PC-9 (cell line): ENCODE measurements at places on chromosomes 12 and 14. TPM values are rescaled to one million over a fixed set of nuclear protein-coding genes. Genes with fewer than 3 reads are reported as not detected.

GRCh38 chr14:104212206-104213095 is 74.1 kb downstream of the KIF26A start:
- no peak for DNase-seq
- H3K4me1 ChIP-seq: no peaks in the 10 kb centered on the region
- no peaks in the 10 kb centered on the region for H3K36me3 ChIP-seq
- H3K27ac ChIP-seq: no peak overlapping the region
- H3K27me3 ChIP-seq: peaks cover 83% of the 10 kb centered on the region
- no peak overlapping the region for H3K4me3 ChIP-seq

ERBB3 gene
- 127 and 145 TPM in 2 replicates for total RNA-seq

SPSB2 gene
- total RNA-seq: 28.9 and 30.1 TPM in 2 replicates

- no peak overlapping the region for H3K4me3 ChIP-seq
- no peak for DNase-seq
- H3K27ac ChIP-seq: no peak overlapping the region
- no peaks in the 10 kb centered on the region; the same call in 1 of the 2 replicates for H3K36me3 ChIP-seq
- no peaks in the 10 kb centered on the region for H3K27me3 ChIP-seq
These were observed 56.2 kb downstream of the TPCN1 start for GRCh38 chr12:113277511-113277910.

- H3K27ac ChIP-seq: no peak overlapping the region
- peaks cover 9% of the 10 kb centered on the region; the same call in 1 of the 2 replicates for H3K4me1 ChIP-seq
- H3K27me3 ChIP-seq: no peaks in the 10 kb centered on the region
- no peaks in the 10 kb centered on the region for H3K36me3 ChIP-seq
These were observed 556 bp downstream of the TROAP start for GRCh38 chr12:49323524-49324097.

DNA sequence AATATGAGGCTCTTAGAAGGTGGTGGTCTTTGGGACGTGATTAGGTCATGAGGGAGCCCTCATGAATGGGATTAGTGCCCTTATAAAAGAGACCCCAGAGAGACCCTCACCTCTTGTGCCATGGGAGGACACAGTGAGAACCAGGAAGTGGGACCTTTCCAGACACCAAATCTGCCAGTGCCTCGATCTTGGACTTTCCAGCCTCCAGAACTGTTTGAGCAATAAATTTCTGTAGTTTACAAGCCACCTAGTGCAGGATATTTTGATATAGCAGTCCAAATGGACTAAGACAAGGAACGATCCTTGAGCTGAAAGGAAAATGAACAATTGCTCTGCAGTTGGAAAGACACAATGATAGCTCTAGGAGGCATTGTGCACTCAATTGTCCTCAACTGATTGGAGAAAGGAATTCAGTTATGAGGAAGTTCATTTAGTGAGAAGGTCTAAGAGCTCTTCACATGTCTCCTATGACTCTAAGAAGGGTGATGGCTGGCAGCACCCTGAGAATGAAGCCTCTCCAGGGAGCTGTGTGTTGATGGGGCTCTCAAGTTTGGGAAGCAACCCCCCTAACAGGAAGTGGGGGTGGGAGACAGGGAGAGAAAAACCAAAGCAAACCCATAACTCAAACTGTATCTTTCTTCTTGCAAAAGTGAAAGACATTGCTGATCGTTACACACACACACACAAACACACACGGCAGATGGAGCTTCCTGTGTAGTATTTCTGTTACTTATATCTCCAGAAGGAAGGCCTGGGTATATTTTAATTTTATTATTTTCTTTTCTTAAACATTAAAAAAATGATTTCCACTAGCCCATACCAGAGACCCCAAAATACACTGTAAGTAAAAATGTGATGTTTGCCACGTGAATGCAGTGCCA is 21.0 kb downstream of the CHST11 start:
- H3K4me3 ChIP-seq: no peak overlapping the region
- no peak for DNase-seq
- H3K27me3 ChIP-seq: no peaks in the 10 kb centered on the region
- peaks cover 23% of the 10 kb centered on the region for H3K36me3 ChIP-seq
- no peak overlapping the region for H3K27ac ChIP-seq

DNA sequence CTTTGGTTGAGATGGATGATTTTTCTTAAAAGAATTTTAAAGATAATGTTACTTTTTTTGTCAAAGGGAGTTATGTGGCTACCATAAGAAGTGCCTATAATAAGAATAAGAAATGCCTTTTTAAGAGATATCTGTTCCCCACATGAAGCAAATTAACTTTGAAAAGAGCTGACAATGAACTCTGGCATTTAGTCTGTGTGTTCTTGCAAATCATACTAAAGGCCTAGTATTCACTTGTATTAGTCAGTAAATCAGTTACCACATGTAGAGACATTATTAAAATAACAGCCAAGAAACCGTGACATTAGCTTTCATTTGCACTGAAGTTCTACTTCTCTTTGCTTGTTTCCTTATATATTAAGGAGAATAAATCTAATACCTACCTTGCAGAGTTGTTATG is 296.3 kb downstream of the CCDC91 start:
- no peaks in the 10 kb centered on the region for H3K27me3 ChIP-seq
- no peaks in the 10 kb centered on the region for H3K4me1 ChIP-seq
- H3K4me3 ChIP-seq: no peak overlapping the region
- no peak overlapping the region for H3K27ac ChIP-seq

DNA sequence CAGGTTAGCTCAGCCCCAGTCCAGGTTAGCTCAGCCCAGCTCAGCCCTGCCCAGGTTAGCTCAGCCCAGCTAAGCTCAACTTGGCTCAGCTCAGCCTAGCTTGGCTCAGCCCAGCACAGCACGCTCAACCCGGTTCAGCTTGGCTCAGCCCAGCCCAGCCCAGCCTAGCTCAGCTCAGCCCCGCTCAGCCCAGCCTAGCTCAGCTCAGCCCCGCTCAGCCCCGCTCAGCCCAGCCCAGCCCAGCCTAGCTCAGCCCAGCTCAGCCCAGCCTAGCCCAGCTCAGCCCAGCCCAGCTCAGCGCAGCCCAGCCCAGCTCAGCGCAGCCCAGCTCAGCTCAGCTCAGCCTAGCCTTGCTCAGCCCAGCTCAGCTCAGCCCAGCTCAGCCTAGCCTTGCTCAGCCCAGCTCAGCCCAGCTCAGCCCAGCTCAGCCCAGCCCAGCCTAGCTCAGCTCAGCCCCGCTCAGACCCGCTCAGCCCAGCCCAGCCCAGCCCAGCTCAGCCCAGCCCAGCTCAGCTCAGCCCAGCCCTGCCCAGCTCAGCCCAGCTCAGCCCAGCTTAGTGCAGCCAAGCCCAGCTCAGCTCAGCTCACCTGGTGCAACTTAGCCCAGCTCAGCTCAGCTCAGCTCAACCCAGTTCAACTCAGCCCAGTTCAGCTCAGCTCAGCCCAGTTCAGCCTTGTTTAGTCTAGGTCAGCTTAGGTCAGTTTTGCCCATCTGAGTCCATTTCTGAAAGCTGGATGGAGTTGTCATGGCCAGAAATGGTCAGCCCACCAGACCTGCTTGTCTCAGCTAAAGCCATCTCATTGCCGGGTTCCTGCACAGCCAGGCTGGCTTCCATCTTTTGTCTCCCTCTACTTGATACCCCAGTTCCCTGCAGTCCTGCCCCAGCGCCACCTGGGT is 333.6 kb downstream of the TMEM121 start:
- no peak for DNase-seq
- H3K27ac ChIP-seq: no peak overlapping the region
- peaks cover 74% of the 10 kb centered on the region for H3K27me3 ChIP-seq
- H3K36me3 ChIP-seq: no peaks in the 10 kb centered on the region
- H3K4me1 ChIP-seq: no peaks in the 10 kb centered on the region

ULK1 gene
- total RNA-seq: 50.8 and 70.5 TPM in 2 replicates

PRKD1 gene
- total RNA-seq: 0.78 and 0.98 TPM in 2 replicates

- no peak overlapping the region for H3K27ac ChIP-seq
These were observed 28.1 kb downstream of the SPTSSA start for GRCh38 chr14:34433957-34434356.

BICDL1 gene
- 14.4 and 18.6 TPM in 2 replicates for total RNA-seq

IRAK4 gene
- 10.0 and 10.1 TPM in 2 replicates for total RNA-seq

GRCh38 chr12:102474438-102475064 is 5.8 kb downstream of the IGF1 start:
- no peaks in the 10 kb centered on the region for H3K27me3 ChIP-seq
- DNase-seq: no peak
- peaks cover 5% of the 10 kb centered on the region; the same call in 1 of the 2 replicates for H3K4me1 ChIP-seq
- no peak overlapping the region for H3K27ac ChIP-seq
- H3K4me3 ChIP-seq: no peak overlapping the region

DNA sequence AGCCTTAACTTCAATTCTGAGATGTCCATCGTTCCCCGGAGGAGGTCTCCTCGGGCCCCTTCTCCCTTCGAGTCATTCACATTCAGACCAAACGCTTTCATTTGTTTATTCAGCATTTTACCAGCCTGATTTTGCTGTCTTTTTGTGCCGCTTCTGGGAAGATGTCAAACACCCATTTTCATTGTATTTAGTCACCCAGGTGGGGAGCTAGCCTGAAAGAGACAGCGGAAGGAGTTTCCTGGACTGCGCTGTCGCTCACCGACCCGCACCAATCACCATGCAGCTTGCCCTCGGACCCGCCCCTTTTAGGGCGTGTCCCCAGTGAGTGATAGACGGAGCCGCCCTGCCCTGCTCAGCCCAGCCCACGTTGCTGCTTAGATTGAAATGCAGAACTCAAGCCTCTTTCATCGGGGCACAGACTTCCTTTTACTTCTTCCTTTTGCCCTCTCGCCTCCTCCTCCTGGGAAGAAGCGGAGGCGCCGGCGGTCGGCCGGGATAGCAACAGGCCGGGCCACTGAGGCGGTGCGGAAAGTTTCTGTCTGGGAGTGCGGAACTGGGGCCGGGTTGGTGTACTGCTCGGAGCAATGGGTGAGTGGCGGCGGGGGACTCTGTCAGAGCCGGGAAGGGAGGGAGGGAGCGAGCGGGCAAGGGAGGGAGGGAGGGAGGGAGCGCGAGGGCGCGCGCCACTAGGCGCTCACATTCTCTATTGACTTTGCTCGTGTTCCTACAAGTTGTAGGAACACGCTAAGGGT is at the start of gene PAX9:
Gene PAX9, plus strand, starts transcription at position 355 of the 752 bp plus-strand sequence. Its CDS starts 230 bp downstream, at position 585.
- peak; percentile 75 for DNase-seq
- H3K36me3 ChIP-seq: no peaks in the 10 kb centered on the region
- peak within 1 kb of the TSS; percentile 85 for H3K4me3 ChIP-seq
- H3K4me1 ChIP-seq: no peaks in the 10 kb centered on the region

- H3K4me1 ChIP-seq: no peaks in the 10 kb centered on the region
- H3K27ac ChIP-seq: no peak overlapping the region
- no peaks in the 10 kb centered on the region for H3K27me3 ChIP-seq
- H3K36me3 ChIP-seq: no peaks in the 10 kb centered on the region
- no peak for DNase-seq
- H3K4me3 ChIP-seq: no peak overlapping the region
These were observed 41.7 kb downstream of the NPAS3 start for GRCh38 chr14:32980178-32980901.

NID2 gene
- 0.11 TPM in 1 of 2 replicates, not detected in the other for total RNA-seq

GRCh38 chr14:19974844-19975243 is 547 bp upstream of the OR4K15 start:
- no peak overlapping the region for H3K4me3 ChIP-seq
- H3K36me3 ChIP-seq: no peaks in the 10 kb centered on the region
- no peak overlapping the region for H3K27ac ChIP-seq
- no peaks in the 10 kb centered on the region for H3K4me1 ChIP-seq
- no peak for DNase-seq

- DNase-seq: no peak
- H3K27ac ChIP-seq: no peak overlapping the region
- no peak overlapping the region for H3K4me3 ChIP-seq
- no peaks in the 10 kb centered on the region for H3K36me3 ChIP-seq
- no peaks in the 10 kb centered on the region for H3K4me1 ChIP-seq
- 0 out of 2 replicates have a peak, but pooled peaks cover 4% of the 10 kb centered on the region for H3K27me3 ChIP-seq
These were observed 97.3 kb downstream of the KCNK10 start for GRCh38 chr14:88225721-88226120.

GRCh38 chr12:75364919-75365318 is 26.0 kb upstream of the GLIPR1L2 start:
- no peaks in the 10 kb centered on the region for H3K4me1 ChIP-seq
- H3K27me3 ChIP-seq: no peaks in the 10 kb centered on the region
- no peak overlapping the region for H3K27ac ChIP-seq
- DNase-seq: no peak
- H3K4me3 ChIP-seq: no peak overlapping the region

CD27 gene
- not detected in 2 replicates for total RNA-seq

- peak; percentile 50 for DNase-seq
- H3K4me3 ChIP-seq: peak overlapping the region; percentile 20; the same call in 1 of the 2 replicates
- no peaks in the 10 kb centered on the region for H3K27me3 ChIP-seq
- H3K4me1 ChIP-seq: peaks cover 46% of the 10 kb centered on the region
- peak overlapping the region; percentile 91 for H3K27ac ChIP-seq
These were observed 12.2 kb downstream of the ITPK1 start for GRCh38 chr14:93103392-93104080.

- H3K27me3 ChIP-seq: no peaks in the 10 kb centered on the region
- no peak overlapping the region for H3K27ac ChIP-seq
- peaks cover 9% of the 10 kb centered on the region for H3K4me1 ChIP-seq
- no peak for DNase-seq
- no peak overlapping the region for H3K4me3 ChIP-seq
These were observed 110.2 kb downstream of the SNAPC1 start for GRCh38 chr14:61872452-61872851.

- peak; percentile 39 for DNase-seq
- peaks cover 5% of the 10 kb centered on the region; the same call in 1 of the 2 replicates for H3K4me1 ChIP-seq
- H3K27ac ChIP-seq: no peak overlapping the region
- no peaks in the 10 kb centered on the region for H3K27me3 ChIP-seq
These were observed 363.1 kb downstream of the LRIG3 start for GRCh38 chr12:58557171-58557570.

- no peak overlapping the region for H3K27ac ChIP-seq
- no peaks in the 10 kb centered on the region for H3K36me3 ChIP-seq
- H3K27me3 ChIP-seq: no peaks in the 10 kb centered on the region
- H3K4me3 ChIP-seq: no peak overlapping the region
- no peak for DNase-seq
These were observed 18.1 kb upstream of the MED13L start for GRCh38 chr12:116295327-116296263.

GRCh38 chr14:24595073-24595808 is 14.2 kb downstream of the GZMH start:
- no peaks in the 10 kb centered on the region for H3K36me3 ChIP-seq
- H3K27me3 ChIP-seq: no peaks in the 10 kb centered on the region
- DNase-seq: no peak
- H3K27ac ChIP-seq: peak overlapping the region; percentile 84
- peaks cover 5% of the 10 kb centered on the region for H3K4me1 ChIP-seq
- peak overlapping the region; percentile 45; the same call in 1 of the 2 replicates for H3K4me3 ChIP-seq

KTN1 gene
- 188 and 250 TPM in 2 replicates for total RNA-seq

GRCh38 chr12:19970116-19970515 is 398.2 kb upstream of the PDE3A start:
- no peaks in the 10 kb centered on the region for H3K4me1 ChIP-seq
- H3K27ac ChIP-seq: no peak overlapping the region
- H3K4me3 ChIP-seq: no peak overlapping the region
- DNase-seq: no peak

DNA sequence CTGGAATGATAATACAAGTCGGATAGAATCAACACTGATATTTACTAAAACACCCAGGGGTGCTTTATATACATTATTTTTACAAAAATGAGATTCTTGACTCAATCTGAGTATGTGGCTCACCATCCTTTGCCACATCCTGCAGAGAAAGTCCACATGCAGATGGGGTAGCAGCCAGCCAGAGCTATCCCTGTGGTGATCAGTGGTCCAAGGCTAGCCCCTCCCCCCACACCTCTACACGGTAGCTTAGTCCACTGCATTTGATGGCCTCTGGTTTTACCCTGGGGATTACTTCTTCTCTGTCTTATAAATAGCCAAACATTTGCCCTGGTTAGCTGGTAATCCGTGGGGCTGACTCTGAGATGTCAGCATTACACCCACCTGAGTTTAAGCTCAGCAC is 28.1 kb upstream of the TTC7B start:
- no peak overlapping the region for H3K4me3 ChIP-seq
- no peaks in the 10 kb centered on the region for H3K4me1 ChIP-seq
- H3K27ac ChIP-seq: no peak overlapping the region
- H3K36me3 ChIP-seq: no peaks in the 10 kb centered on the region

- no peak overlapping the region for H3K4me3 ChIP-seq
- H3K36me3 ChIP-seq: no peaks in the 10 kb centered on the region
- H3K27ac ChIP-seq: no peak overlapping the region
These were observed 37.1 kb downstream of the RIMKLB start for GRCh38 chr12:8734873-8735381.
